ENCODE measurements at places on chromosomes 1 and 21. TPM values are rescaled to one million over a fixed set of nuclear protein-coding genes. Genes with fewer than 3 reads are reported as not detected.

GRCh38 chr1:109840011-109840629, 70.5 kb upstream of the CSF1 start:
- no peak for DNase-seq

Gene UTP11
- 101 TPM for total RNA-seq

Gene KLHDC7A
- 0.95 TPM for total RNA-seq

DNA sequence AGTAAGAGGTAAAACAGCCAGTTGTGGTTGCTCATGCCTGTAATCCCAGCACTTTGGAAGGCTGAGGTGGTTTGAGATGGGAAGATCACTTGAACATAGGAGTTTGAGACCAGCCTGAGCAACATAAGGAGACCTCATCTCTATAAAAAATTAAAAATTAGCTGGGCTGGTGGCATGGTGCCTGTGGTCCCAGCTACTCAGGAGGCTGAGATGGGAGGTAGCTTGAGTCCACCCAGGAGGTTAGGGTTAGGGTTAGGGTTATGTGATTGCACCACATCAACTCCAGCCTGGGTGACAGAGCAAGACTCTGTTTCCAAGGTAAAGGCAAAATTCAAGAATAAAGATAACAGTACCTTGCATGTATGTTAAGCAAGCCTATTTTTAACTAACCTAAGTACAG, 3.5 kb downstream of the SAMSN1 start:
- DNase-seq, result no peak

DNA sequence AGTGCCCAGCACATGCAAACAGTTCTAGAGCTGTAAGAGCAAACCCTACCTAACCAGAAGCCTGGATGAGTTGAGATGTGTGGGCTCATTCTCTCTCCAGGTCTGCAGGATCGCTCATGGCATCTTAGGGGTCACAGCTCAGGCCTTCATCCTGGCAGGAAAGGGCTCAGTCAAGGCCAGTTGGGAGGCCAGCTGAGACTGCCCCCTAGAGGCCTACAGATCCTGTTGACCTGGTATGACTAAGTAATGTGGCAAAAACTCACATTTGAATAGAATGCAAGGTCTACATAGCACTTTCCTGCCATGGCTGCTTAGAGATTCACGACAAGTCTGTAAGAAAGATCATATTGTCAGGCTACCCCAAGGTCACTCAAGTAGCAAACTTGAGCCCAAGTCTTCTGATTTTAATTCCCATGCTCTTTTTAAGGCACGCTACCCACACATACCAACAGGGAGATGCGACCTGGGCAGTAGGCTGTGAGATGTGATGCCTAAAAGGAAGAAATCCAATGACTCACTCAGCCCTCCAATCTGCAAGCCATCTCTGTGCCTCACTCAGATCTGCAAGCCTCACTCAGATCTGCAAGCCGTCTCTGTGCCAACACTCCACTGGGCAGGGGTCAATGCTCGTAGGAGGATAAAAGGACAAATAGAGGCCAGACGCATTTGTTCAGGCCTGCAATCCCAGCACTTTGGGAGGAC, 5.1 kb upstream of the CAPN8 start:
- peak; percentile 58 for DNase-seq

Measured in MG63 (cell line).